ENCODE measurements at places on chromosomes 7 and 10.

GRCh38 chr7:36746347-36746746 lies 22.1 kb upstream of the AOAH start:
- no peaks in the 10 kb centered on the region for H3K36me3 ChIP-seq
- no peak overlapping the region for H3K4me3 ChIP-seq
- peak overlapping the region; percentile 80 for H3K27ac ChIP-seq
- no peaks in the 10 kb centered on the region for H3K4me1 ChIP-seq
- no peaks in the 10 kb centered on the region for H3K27me3 ChIP-seq
- no peak for DNase-seq

DNA sequence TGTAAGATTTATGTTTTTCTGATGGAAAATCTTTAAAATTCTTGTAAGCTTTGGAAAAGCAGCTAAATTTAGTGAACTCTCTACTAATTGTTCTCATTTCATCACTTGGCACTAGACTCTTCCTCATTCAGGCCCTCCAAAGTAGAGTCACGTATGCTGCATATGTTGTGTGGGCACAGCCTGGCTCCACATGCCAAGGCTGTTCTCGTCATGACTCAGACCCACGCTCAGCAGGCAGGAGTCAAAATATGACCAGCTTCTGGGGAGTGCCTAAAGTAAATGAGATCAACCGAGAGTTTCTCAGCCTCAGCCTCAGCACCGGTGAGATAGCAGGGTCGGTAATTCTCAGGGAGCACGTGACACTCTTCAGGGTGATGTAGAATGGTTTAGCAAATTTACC lies 1672.9 kb downstream of the REEP3 start:
- no peak overlapping the region for H3K27ac ChIP-seq
- H3K4me3 ChIP-seq = no peak overlapping the region
- no peak for DNase-seq

GRCh38 chr7:32059289-32060011 lies 10.8 kb downstream of the PDE1C start:
- no peak overlapping the region for H3K27ac ChIP-seq
- no peak for DNase-seq
- H3K36me3 ChIP-seq = no peaks in the 10 kb centered on the region
- H3K4me1 ChIP-seq = no peaks in the 10 kb centered on the region

DNA sequence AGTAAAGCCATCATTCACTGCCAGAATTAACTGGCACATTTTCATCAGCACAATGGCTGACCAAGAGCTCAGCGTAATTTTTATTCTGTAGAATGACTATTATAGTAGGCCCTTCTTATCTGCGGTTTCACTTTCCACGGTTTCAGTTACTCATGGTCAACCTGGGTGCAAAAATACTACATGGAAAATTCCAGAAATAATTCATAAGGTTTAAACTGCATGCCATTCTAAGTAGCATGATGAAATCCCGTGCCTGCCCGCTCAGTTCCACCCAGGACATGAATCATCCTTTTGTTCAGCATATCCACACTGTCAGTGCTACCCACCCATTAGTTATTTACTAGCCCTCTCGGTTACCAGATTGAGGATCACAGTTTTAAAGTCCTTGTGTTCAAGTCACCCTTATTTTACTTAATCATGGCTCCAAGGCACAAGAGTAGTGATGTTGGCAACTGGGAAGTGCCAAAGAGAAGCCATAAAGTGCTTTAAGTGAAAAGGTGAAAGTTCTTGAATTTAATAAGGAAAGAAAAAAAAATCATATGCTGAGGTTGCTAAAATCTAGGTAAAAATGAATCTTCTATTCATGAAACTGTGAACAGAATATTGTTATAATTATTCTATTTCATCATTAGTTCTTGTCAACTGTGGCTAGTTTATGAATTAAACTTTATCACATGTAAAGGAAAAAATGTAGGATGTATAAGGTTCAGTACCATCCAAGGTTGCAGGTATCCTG lies 204.9 kb downstream of the DOCK4 start:
- H3K27ac ChIP-seq = no peak overlapping the region
- no peak for DNase-seq
- H3K36me3 ChIP-seq = no peaks in the 10 kb centered on the region
